ENCODE measurements at places on chromosomes 6 and 20.

- DNase-seq = no peak
Measured at GRCh38 chr20:14986656-14987055, 649.2 kb upstream of the FLRT3 start.

DNA sequence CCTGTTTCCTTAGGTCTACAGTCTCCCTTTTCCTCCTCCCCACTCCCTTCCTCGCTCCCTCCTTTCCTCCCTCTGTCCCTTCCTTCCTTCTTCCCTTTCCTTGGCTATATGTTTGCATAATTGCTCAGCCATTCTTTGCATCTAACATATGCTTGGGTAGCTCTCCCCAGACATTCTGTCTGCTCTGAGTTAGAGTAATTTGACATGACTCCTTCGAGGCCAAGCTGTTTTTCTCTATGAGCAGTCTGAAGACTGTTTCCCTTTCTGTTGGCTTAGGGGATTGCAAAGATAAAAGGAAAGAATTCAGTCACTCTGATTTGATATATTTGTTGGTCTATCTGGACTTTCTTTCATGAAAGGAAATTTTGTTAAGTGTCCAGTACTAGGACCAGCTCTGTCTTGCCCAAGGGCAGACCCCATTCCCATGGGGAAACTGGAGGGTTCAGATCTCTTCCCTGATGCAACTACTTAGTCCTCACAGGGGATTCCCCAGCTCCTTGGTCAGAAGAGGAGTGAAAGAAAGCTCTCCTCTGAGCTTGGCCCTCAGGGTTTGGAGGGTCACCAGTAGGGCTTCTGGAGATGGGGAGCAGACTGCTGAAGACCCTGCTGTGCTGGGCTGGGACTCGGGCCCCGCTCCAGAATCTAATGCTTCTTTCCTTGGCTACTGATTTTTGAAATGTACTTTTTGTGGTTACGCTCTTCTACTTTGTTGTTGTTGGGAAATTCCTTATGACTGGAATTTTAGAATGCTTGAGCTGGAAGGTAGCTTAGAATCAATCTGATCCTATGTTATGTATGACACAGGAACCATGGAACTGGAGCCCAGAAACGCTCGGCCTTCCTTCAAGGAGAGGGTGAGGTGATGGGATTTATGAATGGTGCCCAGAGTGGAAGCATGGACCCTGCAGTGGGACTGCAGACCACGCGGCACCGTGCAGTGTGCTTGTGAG is 63.7 kb upstream of the SLC22A23 start:
- no peak for DNase-seq

GRCh38 chr6:163391985-163392384 is 22.5 kb upstream of the QKI start:
- DNase-seq = no peak

DNA sequence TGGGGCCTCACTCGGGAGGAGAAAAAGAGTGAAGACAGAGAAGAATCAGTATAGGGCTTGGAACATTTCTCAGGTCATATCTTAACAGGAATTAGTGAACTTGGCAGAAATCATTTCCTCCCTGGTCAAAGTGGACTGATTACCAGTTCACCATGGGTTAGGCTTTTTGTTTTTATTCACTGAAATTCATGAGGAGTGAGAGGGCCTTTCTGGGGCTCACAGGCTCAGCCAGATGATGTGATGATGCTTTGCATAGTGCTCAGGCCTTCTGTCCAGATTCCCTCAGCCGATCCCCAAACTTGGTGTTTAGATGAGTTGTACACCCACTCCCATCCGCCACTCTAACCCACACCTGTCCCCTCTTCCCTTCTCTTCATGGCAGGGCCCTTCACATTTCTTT is 32.5 kb downstream of the SRSF3 start:
- no peak for DNase-seq

- no peak for DNase-seq
Measured at GRCh38 chr6:137008204-137008603, 36.6 kb downstream of the IL20RA start.

DNA sequence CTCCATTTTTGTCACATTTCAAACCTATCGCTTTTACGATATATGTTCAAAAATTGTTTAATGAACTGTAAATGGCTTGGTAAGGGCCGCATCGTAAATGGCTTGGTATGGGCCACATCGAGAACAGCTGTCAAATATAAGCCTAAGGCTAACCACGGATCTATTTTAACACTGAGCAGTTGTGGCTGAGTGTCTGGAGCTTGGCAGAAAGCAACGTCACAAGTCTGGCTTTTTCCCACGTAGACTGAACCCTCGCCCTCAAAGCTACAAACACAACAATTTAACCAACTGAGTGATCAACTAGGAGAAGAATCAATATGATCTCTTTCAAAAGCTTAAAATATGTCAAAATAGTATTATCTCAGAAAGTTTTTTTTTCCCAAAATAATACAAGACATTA is 71.4 kb upstream of the PRSS16 start:
- DNase-seq = no peak

DNA sequence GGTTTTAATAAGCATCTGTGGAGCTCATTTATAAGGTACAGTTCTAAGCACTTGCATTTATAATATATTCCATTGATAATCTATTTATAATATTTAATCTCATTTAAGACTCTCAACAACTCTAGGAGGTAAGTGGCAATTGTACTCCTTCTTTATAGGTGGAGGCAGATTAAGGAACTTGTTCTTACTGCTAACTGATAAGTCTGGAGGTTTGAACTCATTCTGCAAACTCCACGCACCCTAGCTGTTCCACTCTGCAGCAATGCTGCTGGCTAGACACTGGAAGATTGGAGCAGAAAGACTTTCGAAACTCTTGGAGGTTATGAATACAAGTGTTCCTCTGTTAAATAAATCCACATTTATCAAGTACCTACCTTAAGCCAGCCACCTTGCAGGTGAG is 793 bp upstream of the HDAC2 start:
- no peak for DNase-seq

DNA sequence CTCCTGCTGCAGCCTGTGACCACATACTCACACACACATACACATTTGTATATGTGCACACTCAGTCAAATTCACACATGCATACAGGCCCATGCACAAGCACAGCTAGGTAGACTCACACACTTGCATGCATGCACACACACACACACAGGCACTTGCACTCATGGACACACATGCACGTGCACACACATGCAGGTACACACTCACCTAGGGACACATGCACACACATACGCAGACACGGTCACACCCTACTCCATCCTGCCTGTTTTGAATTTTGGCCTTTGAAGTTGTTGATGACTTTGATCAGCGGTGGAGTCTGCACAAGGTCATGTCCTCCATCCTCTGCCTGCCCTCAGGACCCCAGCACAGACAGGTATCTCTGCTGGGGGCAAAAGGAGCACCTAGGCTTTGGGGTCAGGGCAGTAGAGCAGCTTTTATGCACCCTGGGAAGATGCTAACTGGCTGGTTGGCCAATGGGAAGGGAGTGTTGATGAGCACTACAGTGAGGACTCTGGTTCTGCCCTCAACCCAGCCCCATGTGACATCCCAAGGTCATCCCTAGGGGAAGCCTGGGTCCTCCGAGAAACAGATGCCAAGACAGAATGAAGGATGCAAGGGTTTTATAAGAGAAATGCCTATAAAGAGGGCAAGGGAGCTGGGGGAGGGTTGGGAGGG is 218.3 kb downstream of the SLC24A3 start:
- no peak for DNase-seq

DNA sequence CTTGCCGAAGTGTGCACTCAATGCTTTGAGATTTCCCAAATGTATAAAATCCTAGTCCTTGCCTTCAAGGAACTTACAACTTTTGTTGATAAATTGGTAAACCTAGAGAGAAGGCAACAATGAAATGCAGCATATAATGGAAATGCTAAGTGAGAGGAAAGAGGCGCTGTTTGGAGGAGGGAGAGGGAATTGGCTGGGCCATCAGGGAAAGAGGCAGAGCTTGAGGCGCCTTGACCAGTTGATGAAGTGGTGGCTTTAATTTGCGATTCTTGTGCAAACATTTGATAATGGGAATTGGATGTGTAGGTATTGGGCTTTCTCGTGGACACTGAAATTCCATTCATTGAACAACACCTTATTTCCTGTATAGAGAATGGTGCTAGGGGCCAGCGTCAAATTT is 1.9 kb upstream of the CDYL start:
- no peak for DNase-seq

DNA sequence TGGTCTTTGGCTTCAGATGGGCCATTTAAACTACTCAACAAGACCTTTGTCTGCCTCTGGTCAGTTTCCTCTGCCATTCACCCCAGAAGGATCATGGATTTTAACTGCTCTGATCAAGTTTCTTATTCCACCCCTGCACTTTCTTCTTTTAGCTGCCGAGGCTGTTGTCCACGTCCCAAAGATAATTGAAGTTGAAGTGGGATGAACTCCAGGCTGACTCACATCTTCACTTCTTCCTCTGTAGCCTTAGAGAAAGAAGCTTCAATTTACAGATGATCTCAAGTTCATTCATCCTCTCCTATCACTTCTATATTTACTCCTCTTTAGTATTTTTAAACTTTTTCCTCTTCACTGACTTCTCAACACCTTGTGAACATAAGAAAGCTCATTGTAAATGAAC is 651.6 kb downstream of the UTRN start:
- DNase-seq = no peak

DNA sequence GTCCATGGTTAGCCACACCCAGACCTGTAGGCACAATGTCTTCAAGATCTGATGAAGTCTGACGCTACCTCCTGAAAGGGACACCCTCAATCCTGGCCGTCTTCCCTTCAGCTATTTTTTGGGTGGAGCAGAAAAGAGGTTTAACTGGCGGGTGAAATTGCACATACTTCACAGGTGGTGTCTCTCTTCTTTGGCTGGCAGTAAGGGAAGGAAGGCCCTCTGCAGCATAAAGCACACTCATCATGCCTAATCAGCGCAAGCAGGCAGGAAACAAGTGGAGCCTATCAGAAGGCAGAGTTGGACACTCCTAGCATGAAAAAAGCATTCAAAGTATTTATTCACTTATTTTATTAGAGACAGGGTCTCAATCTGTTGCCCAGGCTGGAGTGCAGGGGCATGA is 32.9 kb downstream of the PNLDC1 start:
- no peak for DNase-seq

GRCh38 chr6:165300422-165300936 is 8.9 kb downstream of the C6orf118 start:
- DNase-seq = no peak

- peak; percentile 28 for DNase-seq
Measured at GRCh38 chr6:158072083-158072721, 90.5 kb downstream of the SYNJ2 start.

DNA sequence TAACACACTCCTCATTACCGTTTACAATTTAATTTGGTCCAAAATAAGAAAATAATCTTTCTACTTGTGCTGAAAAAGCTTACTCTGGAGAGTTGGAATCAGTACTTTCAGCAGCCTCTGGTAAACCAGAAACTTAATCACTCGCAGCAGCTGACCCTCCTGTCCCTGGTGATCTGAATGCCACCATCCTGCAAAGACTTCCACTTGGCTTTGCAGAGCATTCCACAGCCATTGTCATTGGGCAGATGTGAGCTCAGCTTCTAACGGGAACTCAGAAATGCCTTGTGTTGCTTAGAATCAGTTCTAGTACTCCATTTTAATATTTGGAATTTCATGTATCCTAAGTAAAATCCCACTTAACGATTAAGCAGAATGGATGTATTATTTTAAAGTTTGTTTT is 59.7 kb downstream of the PHACTR1 start:
- DNase-seq = no peak

- no peak for DNase-seq
Measured at GRCh38 chr20:25992146-25992545, 295.5 kb upstream of the ZNF337 start.

DNA sequence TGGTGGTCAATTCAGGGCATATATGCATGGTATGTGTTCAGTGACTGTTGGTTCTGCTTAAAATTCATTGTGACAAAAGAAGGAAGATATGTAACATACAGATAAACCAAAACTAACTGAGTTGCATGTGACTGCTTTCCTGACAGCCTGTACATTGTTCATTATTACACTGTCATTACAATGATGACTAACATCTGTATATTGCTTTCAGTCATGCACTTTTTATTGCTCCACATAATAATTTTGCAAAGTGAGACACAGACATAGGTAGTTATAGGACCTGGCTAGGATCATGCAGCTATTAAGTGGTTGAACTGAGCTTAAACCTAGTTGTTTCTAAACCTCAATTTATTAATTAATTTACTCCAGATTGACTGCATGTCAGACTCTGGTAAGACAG is 703.2 kb downstream of the HDGFL1 start:
- DNase-seq = no peak

GRCh38 chr6:120764312-120764711 is 570.0 kb downstream of the TBC1D32 start:
- DNase-seq = no peak

GRCh38 chr6:19562468-19562867 is 274.7 kb upstream of the ID4 start:
- no peak for DNase-seq

DNA sequence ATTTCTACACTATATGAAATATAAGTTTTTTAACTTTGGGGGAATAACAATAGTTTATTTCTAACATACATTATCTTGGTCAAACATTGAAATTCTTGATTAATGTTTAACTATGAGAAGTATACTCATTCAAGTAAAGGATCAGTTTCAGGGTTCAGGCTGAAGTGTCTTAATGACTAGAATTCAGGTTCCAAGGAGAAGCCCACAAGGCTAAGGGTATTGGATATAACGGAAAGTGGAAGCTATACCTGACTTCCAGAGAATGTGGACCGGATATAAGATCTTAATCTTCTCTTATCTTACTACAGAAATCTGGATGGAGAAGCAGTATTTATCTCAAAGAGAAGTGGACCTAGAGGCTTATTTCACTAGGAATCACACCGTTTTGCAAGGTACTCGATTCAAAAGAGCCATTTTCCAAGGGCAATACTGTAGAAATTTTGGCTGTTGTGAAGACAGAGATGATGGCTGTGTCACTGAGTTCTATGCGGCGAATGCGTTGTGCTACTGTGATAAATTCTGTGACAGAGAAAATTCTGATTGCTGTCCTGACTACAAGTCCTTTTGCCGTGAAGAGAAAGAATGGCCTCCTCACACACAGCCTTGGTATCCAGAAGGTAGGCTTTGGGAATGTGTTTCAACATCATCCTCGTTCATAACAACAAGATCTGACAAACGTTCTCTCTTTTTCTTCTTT is at the start of gene TINAG:
TSS of gene TINAG (plus strand) at position 153 of the 697 bp plus-strand sequence. CDS start at position 263, 110 bp downstream.
- DNase-seq = no peak

DNA sequence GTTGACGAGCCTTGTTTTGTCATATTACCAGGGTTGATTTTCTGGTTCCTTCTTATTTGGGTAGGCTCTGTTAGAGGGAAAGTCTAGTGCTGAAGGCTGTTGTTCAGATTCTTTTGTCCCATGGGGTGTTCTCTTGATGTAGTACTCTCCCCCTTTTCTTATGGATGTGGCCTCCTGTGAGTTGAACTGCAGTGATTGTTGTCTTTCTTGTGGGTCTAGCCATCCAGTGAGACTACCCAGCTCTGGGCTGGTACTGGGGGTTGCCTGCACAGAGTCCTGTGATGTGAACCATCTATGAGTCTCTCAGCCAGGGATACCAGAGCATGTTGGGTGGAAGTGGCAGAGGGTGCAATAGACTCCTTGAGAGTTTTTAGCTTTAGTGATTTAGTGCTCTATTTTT is 680.6 kb downstream of the RFPL4B start:
- DNase-seq = no peak

DNA sequence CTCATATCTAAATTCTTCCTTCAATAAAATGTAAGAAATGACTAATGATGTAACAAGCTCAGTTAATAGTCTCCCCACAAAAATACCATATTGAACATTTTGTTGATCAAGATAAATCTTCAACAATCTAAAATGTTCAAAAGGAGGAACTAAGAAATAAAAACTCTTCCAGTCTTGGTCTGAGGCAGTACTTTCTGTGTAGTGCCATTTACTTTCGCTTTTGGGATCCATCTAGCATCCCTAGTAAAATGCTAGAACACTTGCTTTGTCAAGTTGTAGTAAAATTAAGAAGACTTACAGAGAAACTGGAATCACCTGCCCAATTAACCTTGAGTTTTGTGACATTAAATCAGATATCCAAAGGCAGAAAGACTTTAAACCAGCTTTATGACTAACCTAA is 246.4 kb downstream of the KHDRBS2 start:
- no peak for DNase-seq

Data from NCI-H748 treated with DMSO at 0.1 percent for 48 hours (cell line).